Activated T-helper 2 cell treated with anti-CD3 and anti-CD28 coated beads, Interferon-gamma antibody, Interleukin-2, Interleukin-4, amounts not matched to agents 10 μg/mL and 5 μg/mL and 100 μg/mL, durations not matched to agents 14 hours and 24 hours and 36 hours (primary cell): ENCODE measurements at places on chromosomes 1 and 21.

GRCh38 chr21:25384782-25385181 lies 222.5 kb downstream of the MRPL39 start:
- DNase-seq = no peak

DNA sequence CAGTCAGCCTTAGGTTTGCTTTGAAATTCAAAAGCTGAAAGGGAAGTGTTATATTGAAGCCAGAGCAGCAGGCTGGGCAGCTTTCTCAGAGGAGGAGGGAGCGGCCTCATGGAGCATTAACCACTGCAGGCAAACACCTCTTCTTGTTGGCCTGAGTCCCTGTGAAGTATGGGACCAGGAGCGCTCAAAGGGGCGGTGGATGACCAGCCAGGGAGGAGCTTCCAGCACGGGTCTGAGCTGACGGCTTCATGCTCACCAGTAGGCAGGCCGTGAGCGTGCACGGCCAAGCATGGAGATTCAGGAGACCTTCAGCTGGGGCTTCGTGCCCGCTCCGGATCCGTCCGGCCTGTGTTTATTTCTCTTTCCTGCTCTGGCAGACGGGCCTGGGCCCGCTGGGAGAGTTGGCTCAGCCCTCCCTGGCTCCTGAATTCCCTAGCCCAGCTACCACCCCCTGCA lies 245.2 kb downstream of the TRABD2B start:
- no peak for DNase-seq

GRCh38 chr1:87295445-87296110 lies 33.1 kb upstream of the LMO4 start:
- DNase-seq = no peak

GRCh38 chr21:26967062-26967913 lies at the start of gene ADAMTS5:
Gene ADAMTS5 (minus strand): TSS chr21:26967088. CDS start chr21:26966391, 697 bp downstream.
- DNase-seq = no peak

GRCh38 chr21:31873696-31874599 lies 1.1 kb downstream of the HUNK start:
- peak; percentile 17 for DNase-seq

GRCh38 chr1:114149211-114149610 lies 4.5 kb downstream of the SYT6 start:
- DNase-seq = no peak

DNA sequence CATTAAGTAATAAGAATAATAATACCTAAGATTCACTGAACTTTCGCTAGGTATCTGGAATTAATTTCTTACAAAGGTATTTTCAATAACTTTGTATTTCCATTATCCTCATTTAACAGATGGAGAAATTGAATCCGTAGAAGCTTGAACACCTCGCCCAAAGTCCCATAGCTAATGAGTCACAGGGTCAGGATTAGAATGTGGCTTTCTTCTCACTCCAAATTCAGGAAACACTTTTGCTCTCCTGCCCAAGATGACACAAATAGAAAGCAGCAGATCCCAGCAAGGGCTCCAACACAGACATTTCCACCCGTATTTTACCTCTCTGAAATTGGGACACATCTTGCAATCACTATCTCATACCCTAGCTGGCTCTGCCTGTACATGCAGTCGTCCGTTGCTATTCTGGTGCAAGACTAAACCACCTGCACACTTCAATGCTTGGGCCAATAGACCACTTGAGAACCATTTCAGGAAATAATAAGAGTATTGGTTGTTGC lies 125.9 kb upstream of the GREM2 start:
- DNase-seq = no peak

- no peak for DNase-seq
These were observed 184.4 kb upstream of the GALNT2 start for GRCh38 chr1:229882621-229883020.

DNA sequence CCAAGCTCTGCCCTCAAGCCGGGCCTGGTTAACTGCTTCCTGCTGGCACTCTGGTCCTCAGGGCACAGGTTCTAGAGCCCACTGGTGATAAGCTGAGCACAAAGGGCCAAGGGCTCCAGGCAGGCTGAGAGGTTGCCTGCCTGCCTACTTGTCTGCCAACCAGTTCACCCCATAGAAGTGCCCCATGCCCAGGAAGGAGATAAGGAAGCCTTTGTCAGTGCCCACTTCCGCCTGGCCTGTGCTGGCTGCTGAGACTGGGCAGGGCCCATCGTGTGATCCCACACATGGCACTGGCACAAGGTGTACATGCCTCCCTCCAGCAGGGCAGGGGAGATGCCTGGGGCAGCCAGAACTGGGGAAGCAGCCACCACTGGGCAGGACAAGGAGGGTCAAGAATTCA lies 24.1 kb downstream of the SLC9A1 start:
- no peak for DNase-seq

- DNase-seq = no peak
These were observed 606 bp upstream of the FMO4 start for GRCh38 chr1:171313319-171313834.

GRCh38 chr1:182778862-182779261 lies 10.7 kb upstream of the NPL start:
- no peak for DNase-seq

- no peak for DNase-seq
These were observed 30.1 kb upstream of the ENO1 start for GRCh38 chr1:8908388-8909151.

GRCh38 chr1:117077267-117077666 lies 17.1 kb downstream of the TTF2 start:
- no peak for DNase-seq

- DNase-seq = no peak
These were observed 96.4 kb upstream of the CACNA1E start for GRCh38 chr1:181386951-181387350.

GRCh38 chr1:220894025-220894923 lies 15.0 kb downstream of the HLX start:
- no peak for DNase-seq
